Stimulated activated CD8-positive, alpha-beta memory T cell treated with anti-CD3 and anti-CD28 coated beads, Interleukin-4, amount 100 ng/mL, for 4 hours (primary cell): ENCODE measurements at places on chromosomes 1 and 21.

- no peak for DNase-seq
Measured at GRCh38 chr1:42136466-42136865, 16.7 kb upstream of the GUCA2B start.

DNA sequence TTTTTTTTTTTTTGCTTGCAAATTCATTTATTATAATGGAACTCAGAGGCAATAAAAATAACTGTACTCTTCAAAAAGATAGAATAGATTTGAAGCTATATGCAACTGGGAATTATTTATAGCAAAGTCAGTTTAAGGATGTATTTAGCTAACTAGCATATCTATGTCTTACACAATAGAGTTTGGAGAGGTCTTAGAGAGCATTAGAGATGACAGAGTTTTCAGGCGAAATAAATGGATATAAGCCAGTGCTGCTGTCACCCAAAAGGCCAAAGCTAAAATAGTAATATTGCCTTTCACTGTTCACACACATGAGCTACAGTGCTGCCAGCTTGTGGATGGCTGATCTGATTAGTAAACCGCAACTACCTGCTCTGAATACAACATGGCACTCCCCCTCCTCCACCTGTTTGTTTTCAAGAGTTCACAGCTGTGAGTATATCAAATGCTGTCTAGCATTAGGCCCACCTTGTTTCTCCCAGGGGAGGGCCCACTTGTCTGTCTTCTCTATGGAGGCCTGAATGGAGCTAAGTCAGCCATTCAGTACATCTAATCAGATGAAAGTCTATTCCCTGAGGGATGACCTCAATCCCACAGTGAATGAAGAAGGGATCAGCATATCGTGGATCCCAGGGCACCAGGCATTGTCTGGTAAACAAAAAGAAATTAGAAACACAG, 25.2 kb upstream of the SSX2IP start:
- DNase-seq: no peak

GRCh38 chr1:245240648-245241165, 85.9 kb downstream of the KIF26B start:
- no peak for DNase-seq

DNA sequence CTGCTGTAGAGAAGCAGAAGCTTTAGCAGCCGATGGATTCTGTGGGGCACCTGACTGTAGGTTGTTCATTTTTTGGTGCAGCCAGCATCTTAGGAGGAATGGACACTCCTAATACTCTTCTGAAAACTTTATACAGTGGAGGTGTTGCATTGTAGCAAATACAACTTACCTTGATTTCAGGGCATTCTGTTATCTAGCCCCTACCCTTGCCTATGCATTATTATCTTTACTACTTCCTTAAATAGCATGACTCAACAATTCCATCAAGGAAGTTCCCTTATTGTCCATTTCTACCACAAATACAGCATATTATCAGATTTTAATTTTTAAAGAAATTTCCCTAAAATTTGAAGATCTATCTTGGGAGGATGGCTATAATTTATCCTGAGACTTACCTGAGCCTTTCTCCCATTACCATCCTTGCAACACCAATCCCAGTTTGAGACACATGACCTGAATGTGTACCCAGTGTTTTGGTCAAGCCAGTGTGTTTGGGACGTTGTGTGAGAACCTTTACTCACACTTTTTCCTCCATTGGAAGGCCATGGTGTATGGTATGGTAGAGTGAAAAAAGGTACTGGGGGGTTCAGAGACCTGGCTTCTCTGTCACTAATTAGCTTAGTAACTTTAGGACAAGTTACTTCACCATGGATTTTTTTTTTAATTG, 9.2 kb downstream of the POU2F1 start:
- no peak for DNase-seq

- DNase-seq: no peak
Measured at GRCh38 chr1:74937176-74937575, 197.0 kb upstream of the LHX8 start.

DNA sequence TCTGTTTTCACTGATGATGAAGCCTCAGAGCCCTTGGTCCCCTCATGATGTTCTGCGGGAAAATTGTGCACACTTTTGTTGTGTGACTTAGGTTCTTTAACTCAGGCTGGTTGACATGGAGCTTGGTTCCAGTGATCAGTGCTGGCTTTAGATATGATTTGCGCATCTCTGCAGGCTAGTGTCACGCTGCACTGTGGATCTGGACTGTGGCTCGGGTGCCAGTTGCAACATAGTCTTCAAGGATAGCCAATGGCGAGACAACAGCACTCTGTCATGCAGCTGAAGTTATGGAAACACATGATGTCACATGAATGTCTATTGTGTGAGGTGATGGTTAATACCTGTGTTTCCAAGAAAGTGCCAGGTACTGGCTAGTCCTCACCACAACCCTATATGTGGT, 56.7 kb downstream of the DDR2 start:
- no peak for DNase-seq

DNA sequence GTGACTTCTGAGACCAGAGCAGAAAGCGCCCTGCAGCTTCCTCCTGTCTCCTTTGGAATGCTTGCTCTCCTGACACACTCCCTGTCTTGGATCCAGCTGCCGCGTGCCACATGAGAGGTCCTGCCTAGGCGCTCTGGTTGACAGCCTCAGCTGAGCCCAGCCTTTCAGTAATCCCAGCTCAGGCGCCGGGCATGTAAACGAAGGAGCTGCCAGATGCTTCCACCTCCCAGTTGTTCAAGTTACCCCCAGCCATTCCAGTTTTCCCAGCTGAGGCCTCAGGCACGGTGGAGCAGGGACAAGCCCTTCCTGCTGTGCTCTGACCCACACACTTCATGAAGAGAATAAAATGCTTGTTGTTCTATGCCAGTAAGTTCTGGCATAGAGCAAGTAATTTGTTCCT, 14.3 kb upstream of the CD34 start:
- no peak for DNase-seq

DNA sequence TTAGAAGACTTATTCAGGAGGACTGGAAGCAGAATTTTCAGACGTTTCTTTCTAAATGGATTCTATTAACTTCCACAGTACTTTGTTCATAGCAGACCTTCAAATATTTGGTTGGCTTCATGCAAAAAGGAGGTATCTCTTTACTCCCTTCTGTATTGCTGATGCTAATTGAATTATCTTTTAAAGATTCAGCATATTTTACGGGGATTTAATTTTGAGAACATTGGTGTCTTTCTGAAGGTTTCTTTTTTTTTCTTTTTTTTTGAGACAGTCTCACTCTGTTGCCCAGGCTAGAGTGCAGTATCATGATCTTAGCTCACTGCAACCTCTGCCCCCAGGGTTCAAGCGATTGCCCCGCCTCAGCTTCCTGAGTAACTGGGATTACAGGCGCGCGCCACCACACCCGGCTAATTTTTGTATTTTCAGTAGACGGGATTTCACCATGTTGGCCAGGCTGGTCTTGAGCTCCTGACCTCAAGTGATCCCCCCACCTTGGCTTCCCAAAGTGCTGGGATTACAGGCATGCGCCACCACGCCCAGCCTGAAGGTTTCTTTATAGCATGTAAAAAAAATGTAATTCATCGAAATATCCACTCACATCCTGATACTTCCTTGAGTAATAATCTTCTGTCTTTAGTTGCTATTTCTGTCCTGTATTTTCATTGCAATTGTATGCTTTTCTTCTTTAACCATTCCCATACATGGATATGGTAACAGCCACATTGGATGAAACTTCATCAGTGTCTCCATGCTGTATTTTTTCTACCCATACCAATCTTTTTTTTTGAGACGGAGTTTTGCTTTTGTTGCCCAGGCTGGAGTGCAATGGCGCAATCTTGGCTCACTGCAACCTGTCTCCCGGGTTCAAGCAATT, 14.5 kb downstream of the CNST start:
- no peak for DNase-seq

- no peak for DNase-seq
Measured at GRCh38 chr1:112393631-112393974, 2.4 kb upstream of the CTTNBP2NL start.
